Stimulated activated CD4-positive, alpha-beta T cell treated with anti-CD3 and anti-CD28 coated beads, Interleukin-12 subunit alpha, Interleukin-12 subunit beta, amount 100 ng/mL, for 48 hours (primary cell): ENCODE measurements at places on chromosomes 7 and 10.

DNA sequence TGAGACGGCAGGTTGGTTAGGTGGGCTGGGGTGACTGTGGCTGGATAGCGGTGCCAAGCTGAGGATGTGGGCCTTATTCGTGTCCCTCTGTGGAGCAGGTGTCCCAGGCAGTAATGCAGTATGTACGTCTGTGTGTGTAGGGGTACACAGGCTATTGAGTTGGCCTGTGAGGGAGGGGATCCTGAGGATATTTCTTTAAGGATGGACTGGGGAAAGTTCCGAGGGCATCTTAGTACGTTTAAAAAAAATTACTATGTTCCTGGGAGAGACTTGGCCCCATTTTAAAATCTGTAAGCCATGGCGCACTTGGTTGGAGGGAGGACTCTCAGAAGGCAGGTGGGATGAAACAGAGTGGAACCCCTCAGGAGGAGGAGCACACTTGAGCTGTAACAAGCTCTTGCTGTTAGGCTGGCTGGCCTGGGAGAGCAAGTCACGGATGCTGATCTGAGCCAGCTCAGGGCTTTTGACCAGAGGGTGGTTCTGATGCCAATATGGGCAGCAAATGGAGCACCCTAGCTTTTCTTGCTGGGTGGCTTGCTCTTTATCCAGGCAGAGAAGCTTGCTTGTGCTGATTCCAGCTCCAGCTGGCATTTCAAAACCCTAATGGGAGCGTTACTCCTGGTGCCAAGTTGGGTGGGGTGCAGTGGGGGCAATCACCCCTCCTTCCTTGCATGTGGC lies 765 bp downstream of the WBP1L start:
- DNase-seq, result no peak

GRCh38 chr10:74855027-74855426 lies 28.6 kb downstream of the KAT6B start:
- DNase-seq, result no peak

DNA sequence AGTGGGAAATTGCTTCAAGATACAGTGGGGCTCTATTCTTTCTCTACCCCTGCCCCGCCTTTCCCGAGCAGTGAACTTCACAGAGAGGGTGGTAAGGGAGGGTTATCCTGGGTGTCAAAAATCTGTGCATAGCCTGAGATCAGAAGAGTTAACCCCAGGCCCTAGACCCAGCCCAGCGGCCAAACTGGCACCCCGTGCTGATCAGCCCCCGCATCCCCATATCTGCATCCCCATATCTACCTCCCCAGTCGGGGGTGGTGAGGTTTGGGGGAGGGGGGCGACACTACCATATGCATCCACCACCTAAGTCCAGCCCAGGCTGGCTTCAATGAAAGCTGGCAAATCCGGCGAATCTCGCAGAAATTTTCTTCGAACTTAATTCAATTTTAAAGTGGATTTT lies 7.0 kb upstream of the DLX6 start:
- no peak for DNase-seq

DNA sequence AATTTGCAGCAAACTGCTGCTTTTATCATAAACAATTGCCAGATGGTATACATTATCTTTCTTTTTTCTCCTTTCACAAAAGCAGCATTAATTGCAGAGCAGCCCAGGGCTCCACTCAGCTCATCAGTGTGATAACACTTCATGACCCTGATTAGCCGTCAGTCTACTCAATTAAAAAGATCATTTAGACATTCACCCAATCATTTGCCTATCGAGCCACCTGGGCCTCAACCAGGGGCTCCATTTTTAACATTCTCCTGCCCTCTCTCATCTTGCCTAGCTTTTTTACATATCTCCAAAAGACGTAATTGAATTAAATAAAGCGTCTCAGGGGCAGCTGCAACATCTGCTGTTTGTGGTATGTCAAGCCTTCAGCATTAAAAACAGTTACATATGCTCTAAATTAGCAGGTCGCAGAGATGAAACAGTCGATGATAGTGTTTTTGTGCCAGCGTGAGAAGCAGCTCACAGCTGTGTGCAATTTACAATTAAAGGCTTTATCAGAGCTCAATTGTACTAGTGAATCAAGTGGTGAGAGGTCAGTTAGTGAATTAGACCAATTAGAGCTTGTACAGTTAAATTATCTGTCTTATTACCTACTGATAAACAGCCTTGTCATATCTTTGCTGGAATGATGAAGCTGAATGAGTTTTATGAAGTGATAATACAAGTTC lies 522.5 kb downstream of the ETV1 start:
- no peak for DNase-seq

DNA sequence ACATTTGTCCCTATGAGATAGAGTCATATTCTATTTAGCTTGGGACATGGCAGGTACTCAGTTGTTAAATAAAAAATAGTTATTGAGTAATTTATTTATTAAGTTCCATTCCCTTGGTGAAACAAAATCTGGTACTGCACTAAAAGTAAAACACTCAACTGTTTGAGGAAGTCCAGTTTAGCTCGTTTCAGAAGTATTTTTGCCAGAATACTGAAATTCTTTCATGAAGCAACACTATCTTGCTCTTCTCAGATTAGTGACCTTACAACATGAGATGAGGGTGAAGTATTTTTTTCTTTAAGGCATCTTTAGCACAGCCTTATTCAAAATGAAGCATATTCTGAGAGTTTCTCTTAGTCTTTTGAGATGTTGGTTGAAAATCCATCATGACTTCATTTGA lies 106.0 kb downstream of the ZNF365 start:
- DNase-seq, result no peak

GRCh38 chr10:48568546-48568945 lies 36.3 kb downstream of the ARHGAP22 start:
- DNase-seq, result no peak

GRCh38 chr10:88159127-88159829 lies 295.9 kb downstream of the PTEN start:
- no peak for DNase-seq

- no peak for DNase-seq
Measured at GRCh38 chr7:39693812-39694211, 70.4 kb downstream of the RALA start.

GRCh38 chr7:139124084-139124914 lies 14.8 kb upstream of the ZC3HAV1 start:
- DNase-seq, result no peak

GRCh38 chr7:30223896-30224295 lies 60.5 kb upstream of the ZNRF2 start:
- DNase-seq, result no peak

DNA sequence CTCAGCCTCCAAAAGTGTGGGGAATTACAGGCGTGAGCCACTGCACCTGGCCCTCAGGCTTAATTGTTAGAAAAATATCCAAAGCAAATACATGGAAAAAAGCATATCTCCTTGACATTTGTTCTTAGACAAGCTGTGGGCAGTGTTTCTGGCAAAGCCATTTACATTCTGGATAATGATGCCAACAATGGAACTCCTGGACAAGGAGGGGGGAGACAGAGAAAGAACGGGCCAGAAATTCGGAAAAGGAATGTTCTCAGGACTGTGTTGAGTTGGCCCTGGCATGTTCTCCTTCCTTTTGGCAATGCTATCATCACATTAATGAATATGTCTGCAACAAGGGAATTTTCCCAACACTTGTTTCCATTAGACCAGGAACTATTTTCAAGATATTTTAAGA lies 88.7 kb downstream of the UBE2H start:
- no peak for DNase-seq

DNA sequence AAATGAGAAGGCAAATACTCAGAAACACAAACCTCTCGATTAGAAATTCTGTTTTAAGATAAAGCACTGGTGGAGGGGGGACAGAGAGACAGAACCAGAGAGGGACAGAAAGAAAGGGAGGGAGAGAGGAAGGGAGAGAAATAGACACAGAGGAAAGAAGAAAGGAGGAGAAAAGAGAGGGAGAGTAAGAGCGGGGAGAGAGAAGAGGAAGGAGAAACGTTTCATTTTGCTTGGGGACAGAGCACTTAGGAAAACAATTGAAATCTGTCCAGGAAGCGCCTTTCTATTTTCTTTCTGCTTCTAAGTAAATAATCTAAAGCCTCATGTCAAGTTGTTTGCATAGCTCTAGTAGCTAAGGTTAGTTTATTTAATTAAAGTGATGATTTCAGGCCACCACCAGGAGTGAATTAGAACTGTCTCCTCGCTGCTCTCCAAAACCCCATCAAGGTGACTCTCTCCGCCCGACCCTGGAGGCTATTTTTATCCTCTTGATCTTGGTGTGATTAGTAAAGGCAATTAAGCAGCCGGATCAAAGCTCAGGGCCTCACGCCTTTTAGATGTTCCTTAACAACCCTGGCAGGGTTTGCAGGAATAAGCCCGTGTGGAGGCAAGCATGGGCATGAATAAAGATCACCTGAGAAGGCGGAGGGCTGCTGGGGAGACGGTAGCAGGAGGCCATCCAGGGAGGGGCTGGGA lies 73.4 kb upstream of the INSIG1 start:
- no peak for DNase-seq
